ENCODE measurements at places on chromosomes 1 and 21.

DNA sequence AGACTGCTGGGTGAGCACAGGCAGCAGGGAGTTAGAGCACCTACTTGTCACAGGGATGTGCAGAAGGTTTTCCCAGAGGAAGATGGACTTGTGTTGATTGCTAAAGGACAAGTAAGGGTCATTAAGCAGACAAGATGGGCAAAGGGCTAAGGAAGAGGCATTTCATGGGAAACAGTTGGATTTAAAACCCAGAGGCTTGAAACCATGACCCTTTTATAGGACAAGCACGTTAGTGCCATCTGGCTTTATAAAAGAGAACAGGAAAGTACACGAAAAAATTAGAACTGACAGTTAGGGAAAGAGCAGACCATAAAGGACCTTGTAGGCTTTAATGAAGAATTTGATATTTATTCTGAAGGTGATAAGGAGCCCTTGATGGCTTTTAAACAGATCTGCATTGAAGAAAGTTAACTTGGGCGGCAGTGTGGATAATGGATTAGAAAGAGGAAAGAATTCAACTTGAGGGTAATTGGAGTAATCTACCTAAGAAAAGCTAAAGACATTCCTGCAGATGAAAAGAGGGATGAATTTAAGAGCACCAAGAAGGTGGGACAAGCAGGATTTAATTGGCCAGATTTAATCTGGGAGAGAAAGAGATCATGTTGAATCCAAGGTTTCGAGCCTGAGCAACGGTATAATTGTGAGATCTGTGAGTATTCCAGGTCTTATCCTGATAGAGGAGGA is 68.6 kb downstream of the ZC3H11B start:
- no peak for DNase-seq

- no peak for DNase-seq
Observed at GRCh38 chr1:31434101-31434871, 21.3 kb downstream of the SERINC2 start.

DNA sequence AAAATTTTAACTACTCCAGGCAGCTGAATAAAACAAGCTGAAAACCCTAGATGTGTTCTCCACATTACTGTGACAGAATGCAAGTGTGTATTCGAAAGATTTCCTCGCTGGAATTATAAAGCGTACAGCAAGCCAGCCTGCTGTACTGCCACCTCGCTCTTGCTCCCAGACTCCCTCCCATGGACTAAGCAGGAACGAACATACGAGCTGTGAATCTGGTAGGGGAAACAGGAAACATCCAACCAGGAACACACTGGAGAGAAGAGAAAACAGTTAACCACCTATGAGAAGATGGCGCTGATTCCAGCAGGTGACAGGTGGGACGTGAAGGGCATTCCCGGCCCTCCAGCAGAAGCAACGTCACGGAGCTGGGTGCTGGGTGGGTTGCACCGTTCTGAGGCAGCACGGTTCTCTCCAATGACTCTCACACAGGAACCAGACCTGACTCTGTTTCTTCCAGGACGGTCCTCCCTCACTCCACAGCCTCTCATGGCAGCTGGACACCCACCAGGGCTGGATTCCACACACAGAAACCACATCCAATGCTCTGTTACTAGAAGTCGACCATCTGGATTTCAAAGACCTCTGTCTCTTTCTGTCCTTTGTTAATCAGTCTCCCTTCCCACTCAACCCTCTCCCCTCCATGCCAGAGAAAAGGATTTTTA is 219.2 kb downstream of the RERE start:
- DNase-seq = no peak

- peak; percentile 45 for DNase-seq
Observed at GRCh38 chr1:226627924-226628611, 79.5 kb downstream of the STUM start.

DNA sequence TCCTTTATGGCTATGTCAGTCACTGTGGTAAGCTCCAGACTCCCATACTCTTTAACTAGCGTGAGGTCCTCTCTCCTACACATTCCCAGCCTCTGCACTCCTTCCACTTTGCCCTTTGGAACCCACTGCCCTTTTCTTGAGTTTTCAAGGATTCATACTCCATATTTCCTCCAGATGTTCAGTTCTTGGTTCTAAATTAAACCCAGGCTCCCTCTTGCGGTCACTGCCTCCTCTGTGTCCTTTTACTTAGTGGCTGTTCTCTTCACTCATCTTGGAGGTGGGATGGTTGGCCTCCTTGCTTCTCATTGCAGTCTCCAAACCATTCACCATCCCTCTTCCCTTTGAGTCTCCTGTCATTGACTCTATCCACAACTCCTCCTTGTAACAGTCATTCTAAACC is 208.1 kb downstream of the TGFB2 start:
- DNase-seq = no peak

- DNase-seq = peak; percentile 46
Observed at GRCh38 chr1:155261493-155261851, 688 bp downstream of the SCAMP3 start.

GRCh38 chr1:155117610-155118009 is 10.1 kb upstream of the EFNA1 start:
- no peak for DNase-seq
